ENCODE measurements at places on chromosomes 2 and 18.

DNA sequence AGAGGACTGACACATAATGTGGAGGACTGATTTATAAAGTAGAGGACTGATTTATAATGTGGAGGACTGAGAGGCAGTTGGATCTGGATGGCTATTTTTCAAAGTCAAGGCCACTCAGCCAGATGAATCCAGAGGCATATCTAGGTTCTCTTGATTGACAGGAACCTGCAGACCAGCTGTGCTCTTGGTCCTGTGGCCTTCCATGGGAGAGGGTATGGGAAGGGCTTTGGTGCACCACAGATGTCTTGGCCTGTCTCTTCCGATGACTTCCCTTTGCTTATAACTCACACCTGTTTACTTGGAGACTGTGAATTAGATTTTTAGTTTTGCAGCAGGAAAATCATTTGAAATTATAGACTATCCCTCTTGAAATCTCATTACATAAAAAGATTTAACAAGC is 32.3 kb downstream of the AGAP1 start:
- no peak for DNase-seq

DNA sequence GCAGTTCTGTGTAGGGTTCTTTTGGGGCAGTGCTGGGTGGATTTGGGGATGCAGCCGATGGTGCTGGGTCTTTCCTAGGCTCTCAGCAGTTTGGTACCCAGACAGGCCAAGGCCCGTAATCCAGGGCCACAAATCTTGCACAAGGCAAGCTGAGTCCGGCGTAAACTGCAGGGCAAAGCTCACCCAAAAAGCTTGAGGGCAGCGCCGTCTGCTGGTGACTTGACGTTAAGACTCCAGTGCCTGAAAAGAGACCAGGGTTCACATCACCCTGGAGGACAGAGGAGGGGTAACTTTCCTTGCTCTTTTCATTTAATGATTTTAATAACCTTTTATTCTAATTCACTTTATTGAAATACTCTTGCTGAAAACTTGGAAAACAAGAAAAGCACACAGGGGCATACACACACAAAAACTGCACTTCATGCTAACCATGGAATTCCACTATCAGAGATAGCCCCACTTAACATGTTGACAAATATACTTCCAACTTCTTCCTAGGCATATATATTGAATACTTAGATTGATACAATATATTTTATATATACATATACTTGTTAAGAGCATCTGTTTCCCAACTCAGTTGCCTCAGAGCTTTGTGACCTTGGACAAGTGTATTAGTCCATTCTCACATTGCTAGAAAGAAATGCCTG is 38.9 kb downstream of the CNGA3 start:
- peak; percentile 67 for DNase-seq

DNA sequence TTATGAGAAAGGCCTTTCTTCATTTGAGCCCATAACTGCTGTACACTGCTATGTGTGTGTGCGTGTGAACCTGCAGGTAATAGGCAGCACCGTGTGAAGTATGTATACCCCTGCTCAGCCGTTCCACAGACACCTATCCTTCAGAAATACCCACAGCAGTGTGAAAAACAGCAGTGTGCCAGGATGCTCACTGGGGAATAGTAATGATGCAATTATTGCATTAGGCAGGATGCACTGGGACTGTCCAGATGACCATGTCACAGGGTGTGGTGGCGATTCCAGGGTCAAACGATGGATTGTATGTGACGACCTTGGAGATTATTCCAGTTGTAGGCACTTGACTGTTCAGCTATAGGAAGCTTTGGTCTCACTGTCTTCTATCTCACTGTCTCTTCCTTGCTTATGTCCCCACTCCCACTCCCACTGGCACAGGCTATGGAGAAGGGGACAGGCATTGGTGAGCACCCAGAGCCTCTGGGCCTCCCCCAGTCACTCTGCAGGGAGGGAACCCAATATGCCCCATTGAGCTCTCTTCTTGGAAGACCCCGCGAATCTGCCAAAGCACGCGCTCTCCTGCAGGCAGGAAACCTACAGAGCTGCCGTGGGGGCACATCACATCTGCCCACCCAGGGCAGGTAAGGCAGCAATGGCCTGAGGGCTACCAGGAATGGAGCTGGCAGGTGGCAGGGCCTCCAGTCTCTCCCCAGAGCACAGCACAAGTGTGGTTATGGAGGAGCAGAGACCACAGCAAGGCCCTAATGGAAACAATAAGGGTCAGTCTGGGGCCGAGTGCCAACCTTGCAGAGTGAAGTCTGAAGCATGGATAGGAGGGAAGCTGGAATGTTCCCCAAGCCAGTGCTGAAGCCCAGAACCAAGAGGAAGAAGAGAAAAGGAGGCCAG is 518.9 kb upstream of the RAB6C start:
- DNase-seq: no peak

DNA sequence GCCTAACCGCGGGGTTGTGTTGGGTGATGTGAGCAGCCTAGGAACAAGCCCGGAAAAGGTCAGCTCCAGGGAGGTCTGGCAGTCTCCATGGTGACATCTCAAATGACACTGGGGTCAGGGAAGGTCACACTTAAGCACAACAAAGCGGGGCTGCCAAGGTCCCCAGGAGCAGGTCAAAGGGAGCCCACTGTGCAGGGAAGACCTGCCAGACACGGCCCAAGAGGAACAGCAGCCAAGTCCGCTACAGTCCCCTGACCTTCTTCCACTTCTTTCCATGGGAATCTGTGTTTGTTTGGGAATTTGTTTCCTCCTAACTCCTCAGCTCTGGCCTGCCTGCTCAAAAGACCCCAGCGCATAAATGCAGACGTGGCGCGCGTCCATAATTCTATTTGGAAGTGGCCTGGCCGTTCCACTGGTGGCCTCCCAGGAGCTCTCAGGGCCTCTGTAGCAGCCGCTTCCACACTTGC is 232.1 kb upstream of the COPS8 start:
- DNase-seq: no peak

DNA sequence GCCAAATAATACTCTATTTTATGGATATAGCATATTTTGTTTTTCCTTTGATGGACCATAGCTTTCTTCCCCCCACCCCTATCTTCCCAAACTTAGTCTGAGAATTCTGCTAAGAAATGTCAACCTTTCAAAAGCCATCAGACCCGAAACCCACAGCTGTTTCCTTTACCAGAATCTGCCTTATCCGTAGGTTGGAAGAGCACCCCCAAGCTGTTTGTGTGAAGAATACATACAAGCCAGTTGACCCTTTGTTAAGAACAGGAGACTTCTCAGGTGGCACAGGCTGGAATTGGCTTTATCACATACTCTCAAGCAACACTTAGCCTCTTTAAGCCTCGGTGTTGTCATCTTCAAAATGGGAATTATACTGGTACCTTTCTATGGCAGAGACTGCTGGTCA is 135.1 kb downstream of the ACTR3 start:
- DNase-seq: no peak

GRCh38 chr2:118168615-118169014 is 80.3 kb downstream of the INSIG2 start:
- DNase-seq: no peak

DNA sequence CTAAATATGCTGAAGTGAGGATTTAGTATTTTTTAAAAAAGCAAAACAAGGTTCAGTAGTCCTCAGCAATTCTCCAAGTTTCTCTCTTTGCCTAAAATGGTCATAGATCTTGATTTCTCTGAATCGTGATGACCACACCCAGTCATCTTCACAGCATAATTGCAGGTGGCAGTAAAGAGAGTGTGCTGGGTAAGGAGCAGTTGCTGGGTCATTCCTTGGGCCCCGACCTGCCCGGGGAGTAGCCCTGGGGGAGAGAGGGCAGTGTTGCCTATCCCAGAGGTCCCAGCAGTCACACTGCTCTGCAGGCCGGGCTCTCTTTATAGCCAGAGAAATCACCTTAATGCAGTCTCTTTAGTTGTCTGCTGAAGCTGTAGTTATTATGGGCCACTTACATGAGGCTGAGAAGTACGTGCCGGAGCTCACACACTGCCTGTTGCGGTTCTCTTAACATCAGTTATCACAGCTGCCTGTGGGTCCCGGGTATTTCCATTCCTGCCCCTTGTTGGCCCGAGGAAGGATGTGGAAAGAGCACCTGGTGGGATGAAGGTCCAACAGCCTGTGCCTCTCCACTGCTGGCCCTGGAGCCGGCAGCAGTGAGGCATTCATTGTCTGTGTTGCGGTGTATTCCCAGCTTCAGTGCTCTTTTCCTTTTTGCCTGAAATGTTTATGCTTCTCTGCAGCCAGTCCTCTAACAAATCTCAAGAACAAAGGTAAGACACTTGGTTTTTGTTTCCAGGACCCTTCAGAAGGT is 230.1 kb downstream of the ALPK2 start:
- no peak for DNase-seq

- no peak for DNase-seq
Measured at GRCh38 chr18:5518899-5519371, 24.9 kb downstream of the EPB41L3 start.

DNA sequence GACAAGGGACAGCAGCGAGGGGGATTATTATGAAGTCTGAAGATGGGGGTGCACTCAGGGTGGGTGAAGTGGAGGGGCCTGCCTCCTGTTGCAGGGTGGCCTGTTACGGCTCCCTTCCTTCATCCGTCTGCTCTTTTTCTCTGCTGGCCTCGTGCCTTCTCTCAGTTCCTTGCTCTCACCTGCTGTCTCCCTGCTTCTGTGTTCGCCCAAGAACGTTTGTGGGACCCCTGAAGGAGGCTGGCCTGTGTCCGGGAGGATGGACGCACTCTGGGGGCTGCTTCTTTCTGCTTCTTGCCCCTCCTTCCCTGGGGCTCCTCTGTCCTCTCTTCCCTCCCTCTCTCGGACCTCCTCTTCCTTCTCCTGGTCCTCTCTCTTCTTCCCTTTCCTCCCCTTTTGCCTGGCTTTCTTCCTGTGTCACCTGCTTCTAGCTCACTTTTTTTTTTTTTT is 13.8 kb downstream of the MROH2A start:
- DNase-seq: no peak

- no peak for DNase-seq
Measured at GRCh38 chr2:216112926-216113325, 3.8 kb downstream of the XRCC5 start.

DNA sequence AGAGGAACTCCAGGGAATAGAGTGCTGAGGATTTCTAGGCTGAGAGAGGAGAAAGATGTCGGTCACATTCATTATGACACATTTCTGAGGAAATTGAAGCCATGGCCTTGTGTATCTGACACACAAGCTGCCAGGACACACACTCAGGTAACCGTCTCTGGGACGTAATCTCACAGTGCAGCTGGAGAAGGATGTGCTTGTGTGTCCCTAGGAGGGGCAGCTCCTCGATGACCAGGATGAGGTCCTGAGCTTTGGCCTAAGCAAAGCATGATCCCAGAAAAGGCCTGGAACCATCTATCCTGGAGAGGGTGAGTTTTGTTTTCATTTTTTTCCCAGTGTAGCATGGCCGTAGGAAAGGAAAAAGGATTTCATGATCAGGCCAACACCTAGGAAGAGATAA is 102.2 kb downstream of the CAPN13 start:
- DNase-seq: no peak

DNA sequence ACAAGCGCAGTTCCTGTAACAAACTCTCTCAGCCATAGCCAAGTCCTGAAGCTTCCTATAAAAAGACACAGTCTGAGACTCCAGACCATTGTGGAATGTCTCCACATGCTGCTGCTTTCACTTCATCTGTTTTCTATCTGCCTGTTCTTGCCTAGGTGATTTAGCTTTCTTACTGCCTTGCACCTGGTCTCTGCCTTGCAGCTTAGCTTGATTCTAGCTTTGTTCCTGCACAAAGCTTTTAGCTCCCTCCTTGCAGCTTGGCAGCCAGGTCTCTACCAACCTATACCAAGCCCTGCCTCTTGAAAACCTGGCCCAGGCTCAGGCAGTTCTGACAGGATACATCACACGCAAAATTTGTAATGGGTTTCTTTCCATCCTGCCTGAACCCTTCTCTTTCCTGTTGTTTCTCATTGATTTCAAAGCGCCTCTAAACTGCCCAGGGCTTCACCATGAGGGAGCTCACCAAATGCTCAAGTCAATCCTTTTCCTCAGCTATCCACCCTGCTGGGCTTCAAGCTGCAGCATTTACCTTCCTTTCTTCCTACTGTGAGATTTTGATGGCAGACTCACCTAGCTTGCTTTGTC is 941.3 kb upstream of the NXPH2 start:
- DNase-seq: no peak

DNA sequence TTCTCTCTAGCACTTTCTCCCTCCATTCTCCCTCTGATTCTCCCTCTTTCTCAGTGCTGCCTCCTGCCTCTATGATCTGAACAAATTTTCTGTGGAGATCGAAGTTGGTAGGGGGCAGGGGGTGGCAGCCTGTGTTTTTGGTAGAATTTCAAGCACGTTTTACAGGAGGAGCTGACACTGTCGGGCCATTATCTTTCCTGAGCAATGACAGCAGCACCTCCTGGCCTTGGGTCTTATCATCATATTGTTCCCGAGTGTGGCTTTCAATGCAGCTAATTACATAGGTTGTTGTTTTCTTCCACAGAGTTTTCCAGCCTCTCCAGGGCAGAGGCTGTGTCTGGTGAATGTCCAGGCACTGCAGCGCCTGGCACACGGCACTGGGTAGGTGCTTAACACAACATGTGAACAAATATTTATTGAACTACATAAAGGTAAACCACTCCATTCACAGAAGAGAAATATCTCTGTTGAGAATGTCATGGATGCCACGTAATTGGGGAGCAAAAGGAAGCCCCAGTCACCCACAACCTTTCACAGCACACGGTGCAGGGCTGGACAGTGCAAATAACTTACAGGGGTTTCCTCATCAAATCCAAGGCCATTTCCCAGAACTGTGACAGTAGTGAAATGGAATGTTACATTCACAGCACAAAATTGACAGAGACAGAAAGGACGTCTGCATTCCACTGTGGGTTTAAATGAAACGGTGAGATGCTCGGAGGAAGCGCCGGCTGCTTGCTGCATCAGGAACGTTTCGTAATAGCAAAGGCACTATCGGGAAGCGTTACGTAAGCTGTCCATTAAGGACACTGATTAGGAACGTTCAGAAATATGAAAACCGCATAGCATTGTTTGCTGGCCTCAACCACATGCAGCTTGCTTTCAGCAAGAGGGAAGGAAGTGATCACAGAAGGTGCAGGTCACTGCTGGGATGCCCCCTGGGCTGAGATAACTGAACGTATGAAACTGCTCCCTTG is 6.5 kb upstream of the KCNG2 start:
- no peak for DNase-seq

DNA sequence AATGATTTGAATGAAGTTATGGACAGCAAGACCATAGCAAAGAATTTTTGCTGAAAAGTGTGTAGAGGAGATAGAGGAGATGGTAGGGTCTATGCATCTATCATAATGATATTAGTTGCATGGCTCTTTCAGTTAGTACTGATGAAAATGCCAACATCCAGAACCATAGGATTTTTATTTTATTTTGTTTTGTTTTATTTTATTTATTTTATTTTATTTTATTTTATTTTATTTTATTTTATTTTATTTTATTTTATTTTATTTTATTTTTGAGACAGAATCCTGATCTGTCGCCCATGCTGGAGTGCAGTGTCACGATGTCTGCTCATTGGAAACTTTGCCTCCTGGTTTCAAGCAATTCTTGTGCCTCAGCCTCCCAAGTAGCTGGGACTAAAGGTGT is 1021.1 kb upstream of the ZEB2 start:
- DNase-seq: no peak

DNA sequence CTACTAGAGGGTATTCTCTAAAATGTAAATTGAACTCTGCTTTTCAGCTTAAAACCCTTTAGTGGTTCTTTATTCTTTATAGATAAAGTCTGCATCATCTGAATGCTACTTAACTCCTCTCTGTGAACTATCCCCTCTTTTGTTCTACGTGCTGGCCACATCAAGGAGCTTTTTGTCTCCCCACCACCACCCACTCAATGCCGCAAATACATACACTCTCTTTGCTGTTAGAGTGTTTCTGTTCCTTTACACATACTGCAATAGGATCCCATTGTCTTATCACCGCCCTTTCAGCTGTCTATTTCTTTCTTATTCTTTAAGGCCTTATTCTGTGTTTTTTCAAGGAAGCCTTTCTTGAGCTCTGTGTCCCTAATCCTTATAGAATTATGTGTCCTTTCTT is 83.3 kb downstream of the EML4 start:
- DNase-seq: no peak
